Fibroblast of skin of abdomen (primary cell): ENCODE measurements at places on chromosomes 7 and 10.

DNA sequence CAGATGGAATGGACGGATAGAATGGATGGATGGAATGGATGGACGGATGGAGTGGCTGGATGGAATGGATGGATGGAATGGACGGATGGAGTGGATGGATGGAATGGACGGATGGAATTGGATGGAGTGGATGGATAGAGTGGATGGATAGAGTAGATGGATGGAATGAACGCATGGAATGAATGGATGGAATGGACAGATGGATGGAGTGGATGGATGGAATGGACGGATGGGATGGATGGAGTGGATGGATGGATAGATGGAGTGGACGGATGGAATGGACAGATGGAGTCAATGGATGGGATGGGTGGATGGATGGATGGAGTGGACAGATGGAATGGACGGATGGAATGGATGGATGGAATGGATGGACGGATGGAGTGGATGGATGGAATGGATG, 259.7 kb upstream of the C7orf33 start:
- no peak for DNase-seq

- no peak for DNase-seq
Measured at GRCh38 chr7:113722006-113722405, 196.8 kb downstream of the PPP1R3A start.

DNA sequence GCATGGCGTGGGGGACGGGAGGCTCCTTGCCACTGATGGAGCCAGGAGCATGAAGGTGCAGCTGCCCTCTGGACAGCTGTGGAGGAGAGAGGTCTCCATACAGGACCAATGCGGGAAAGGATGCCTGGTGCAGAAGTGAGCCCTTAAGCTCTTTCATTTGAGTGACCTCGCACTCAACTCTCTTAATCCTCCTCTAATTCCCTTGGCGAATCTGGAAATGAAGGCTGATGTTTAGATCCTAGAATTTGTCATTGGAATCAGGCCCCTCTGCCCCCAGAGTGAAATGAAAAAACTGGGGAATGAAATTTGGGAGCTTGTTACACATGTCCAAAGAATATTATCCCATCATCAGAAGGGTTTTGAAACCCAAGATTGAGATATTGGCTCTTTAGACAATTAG, 639.5 kb downstream of the LRMDA start:
- DNase-seq = no peak

- no peak for DNase-seq
Measured at GRCh38 chr7:65390588-65390987, 16.9 kb downstream of the ZNF92 start.

DNA sequence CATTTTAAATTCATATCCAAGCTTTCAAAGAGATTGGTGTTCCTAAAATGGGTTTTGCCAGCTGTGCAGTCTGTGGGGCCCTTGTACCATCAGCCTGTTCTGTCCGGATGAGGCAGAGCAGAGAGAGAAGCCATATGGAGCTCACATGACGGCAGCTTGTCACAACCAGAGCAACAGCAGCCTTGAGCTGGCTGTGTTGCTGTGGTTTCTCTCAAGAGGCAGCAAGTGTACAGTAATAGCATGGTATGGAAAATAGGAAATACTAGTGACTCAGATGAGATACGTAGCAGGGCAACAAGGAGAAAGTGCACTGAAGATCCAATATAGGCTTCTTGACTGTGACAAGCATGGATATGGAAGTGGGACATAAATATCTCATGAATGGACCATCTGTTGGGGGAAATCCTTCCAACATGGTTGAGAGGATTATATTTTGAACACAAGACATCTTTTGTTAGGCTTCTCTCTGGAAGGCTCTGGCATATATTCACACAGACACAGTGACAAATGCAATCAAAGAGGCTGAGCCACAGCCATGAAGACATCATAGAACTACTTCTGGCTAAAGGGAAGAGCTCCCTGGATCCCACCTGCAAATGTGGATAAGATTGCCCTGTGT, 251.0 kb upstream of the TAC1 start:
- DNase-seq = no peak

DNA sequence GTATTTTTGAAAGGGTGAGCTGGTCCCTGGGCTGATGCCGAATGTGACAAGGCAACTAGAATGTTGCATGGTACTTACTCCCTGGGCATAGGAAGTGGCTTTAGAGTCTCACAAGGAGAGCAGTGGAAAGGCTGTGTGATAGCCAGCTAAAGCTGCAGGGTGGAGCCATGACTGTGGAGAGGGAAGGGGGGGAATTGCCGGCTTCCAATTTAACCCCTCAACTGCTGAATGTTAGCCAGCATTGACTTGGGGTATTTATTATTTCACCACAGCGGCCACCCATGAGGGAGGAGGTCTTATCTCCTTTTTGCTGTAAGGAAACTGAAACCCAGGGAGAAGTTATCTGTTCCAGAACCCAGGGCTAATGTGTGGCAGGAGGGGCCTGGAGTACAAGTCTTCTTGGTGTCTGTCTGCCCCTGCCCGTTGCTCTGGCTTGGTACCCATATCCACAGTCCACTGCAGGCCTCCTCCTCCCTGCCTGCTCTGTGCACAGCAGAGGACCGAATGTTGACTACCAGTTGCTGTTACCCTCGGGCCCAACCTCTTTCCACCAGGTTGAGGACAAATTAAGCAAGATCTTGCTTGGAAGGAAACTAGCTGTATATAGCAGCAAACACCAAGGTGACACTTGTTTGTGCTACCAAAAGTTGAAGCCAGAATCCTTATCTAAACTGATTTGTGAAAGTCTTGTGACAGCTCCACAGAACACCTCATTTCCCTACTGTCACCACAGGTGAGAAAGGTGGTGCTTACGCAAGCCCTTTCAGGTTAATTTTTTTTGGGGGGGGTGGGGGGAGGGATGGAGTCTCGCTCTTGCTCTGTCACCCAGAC, 37.6 kb downstream of the WBP1L start:
- no peak for DNase-seq
